HFFc6 (cell line): ENCODE measurements at places on chromosomes 13 and 19. TPM values are rescaled to one million over a fixed set of nuclear protein-coding genes. Genes with fewer than 3 reads are reported as not detected.

GRCh38 chr13:104111031-104111430 lies 1044.8 kb upstream of the SLC10A2 start:
- H3K27me3 ChIP-seq = no peaks in the 10 kb centered on the region
- no peaks in the 10 kb centered on the region for H3K4me1 ChIP-seq
- H3K36me3 ChIP-seq = no peaks in the 10 kb centered on the region
- no peak overlapping the region for H3K27ac ChIP-seq

DNA sequence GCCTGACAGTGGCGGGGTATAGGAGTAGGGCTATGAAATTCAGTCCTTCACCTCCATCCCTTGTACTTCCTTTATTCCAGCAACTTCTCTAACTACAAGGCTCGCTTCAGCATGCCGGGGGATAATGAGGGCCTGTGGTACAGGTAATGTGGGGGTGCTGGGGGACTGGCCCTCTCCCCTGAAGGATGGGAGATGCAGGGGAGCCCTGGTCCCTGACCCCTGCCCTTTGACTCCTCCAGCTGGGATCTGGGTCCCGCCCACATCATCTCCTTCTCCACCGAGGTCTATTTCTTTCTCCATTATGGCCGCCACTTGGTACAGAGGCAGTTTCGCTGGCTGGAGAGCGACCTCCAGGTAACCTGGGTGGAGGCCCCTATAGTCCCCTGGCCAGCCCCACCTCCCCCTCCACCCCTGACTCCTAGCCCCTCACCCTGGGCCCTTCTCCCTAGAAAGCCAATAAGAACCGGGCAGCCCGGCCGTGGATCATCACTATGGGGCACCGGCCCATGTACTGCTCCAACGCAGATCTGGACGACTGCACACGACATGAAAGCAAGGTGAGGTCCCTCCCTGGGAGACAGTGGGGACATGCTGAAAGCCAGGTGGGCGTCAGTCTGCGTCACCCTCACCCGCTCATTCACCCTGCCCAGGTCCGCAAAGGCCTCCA lies 16.5 kb downstream of the ACP7 start:
- no peak overlapping the region for H3K4me3 ChIP-seq
- H3K4me1 ChIP-seq = no peaks in the 10 kb centered on the region
- 0 out of 2 replicates have a peak, but pooled peaks cover 5% of the 10 kb centered on the region for H3K36me3 ChIP-seq

- peaks cover 29% of the 10 kb centered on the region for H3K27me3 ChIP-seq
- peaks cover 4% of the 10 kb centered on the region; the same call in 1 of the 2 replicates for H3K4me1 ChIP-seq
- no peak for DNase-seq
- no peak overlapping the region for H3K4me3 ChIP-seq
- no peak overlapping the region for H3K27ac ChIP-seq
Observed at GRCh38 chr19:16917401-16917800, 28.6 kb downstream of the F2RL3 start.

DNA sequence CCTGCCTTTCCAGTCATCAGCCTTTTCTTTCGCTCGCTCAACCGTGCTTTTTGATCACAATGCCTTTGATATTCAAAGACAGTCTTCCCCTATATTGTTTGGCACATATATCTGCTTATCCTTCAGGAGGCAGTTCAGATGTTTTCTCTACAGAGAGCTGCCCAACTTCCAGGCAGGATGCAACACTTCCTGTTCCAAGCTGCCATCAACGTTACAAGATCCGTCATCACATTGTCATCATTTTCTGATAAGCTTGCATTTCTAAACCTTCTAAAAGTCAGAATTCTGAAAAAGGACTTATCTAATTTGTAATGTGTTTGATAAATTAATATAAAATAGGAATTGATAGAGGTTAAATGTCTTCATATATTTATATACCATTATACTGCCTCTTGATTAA lies 574.2 kb downstream of the TBC1D4 start:
- no peaks in the 10 kb centered on the region for H3K4me1 ChIP-seq
- peaks cover 3% of the 10 kb centered on the region; the same call in 1 of the 2 replicates for H3K27me3 ChIP-seq
- no peak overlapping the region for H3K4me3 ChIP-seq
- DNase-seq = no peak
- no peak overlapping the region for H3K27ac ChIP-seq

GRCh38 chr13:72820156-72820897 lies 38.4 kb downstream of the PIBF1 start:
- H3K36me3 ChIP-seq = peaks cover 11% of the 10 kb centered on the region
- peaks cover 13% of the 10 kb centered on the region for H3K4me1 ChIP-seq

GRCh38 chr13:45826731-45827130 lies 24.8 kb downstream of the SIAH3 start:
- H3K36me3 ChIP-seq = no peaks in the 10 kb centered on the region
- no peak overlapping the region for H3K27ac ChIP-seq
- no peak for DNase-seq
- peaks cover 11% of the 10 kb centered on the region for H3K27me3 ChIP-seq
- H3K4me3 ChIP-seq = no peak overlapping the region

- H3K27ac ChIP-seq = no peak overlapping the region
- H3K36me3 ChIP-seq = no peaks in the 10 kb centered on the region
- H3K4me3 ChIP-seq = no peak overlapping the region
- DNase-seq = no peak
Observed at GRCh38 chr13:77511552-77511951, 24.0 kb upstream of the SCEL start.

Gene CGB3
- total RNA-seq = not detected in 3 replicates

DNA sequence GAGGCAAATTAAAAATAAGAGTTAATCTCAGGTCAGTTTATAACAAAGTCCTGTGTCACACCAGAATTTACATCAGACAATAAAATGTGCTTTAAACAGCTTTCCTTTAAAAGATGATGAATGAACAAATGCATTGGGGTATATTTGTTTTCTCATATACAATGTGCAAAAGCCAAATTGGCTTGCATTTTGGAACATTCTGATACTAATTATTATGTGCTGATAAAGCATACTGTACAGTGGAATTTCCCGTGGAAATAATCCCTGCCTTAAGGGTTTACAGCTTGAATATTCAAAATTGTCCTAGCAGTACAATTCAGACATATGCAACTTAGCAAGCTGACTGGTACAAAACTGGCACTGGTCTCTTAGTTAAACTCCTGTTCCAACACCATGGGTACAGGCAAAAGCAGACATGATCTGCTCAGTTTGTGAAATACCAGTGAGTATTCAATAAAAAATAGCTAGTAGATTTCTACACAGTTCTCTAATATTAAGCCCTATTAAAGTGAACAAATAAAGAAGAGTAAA lies 373.4 kb downstream of the SLITRK1 start:
- no peak overlapping the region for H3K27ac ChIP-seq
- no peaks in the 10 kb centered on the region for H3K27me3 ChIP-seq
- no peaks in the 10 kb centered on the region for H3K36me3 ChIP-seq
- peaks cover 2% of the 10 kb centered on the region for H3K4me1 ChIP-seq

Gene METTL21C
- total RNA-seq = not detected in 3 replicates

Gene ZNF628
- 8.7 to 11.9 TPM (median 9.0 TPM) in 3 replicates for total RNA-seq

Gene LIN7B
- 9.9 to 12.7 TPM (median 10.4 TPM) in 3 replicates for total RNA-seq

DNA sequence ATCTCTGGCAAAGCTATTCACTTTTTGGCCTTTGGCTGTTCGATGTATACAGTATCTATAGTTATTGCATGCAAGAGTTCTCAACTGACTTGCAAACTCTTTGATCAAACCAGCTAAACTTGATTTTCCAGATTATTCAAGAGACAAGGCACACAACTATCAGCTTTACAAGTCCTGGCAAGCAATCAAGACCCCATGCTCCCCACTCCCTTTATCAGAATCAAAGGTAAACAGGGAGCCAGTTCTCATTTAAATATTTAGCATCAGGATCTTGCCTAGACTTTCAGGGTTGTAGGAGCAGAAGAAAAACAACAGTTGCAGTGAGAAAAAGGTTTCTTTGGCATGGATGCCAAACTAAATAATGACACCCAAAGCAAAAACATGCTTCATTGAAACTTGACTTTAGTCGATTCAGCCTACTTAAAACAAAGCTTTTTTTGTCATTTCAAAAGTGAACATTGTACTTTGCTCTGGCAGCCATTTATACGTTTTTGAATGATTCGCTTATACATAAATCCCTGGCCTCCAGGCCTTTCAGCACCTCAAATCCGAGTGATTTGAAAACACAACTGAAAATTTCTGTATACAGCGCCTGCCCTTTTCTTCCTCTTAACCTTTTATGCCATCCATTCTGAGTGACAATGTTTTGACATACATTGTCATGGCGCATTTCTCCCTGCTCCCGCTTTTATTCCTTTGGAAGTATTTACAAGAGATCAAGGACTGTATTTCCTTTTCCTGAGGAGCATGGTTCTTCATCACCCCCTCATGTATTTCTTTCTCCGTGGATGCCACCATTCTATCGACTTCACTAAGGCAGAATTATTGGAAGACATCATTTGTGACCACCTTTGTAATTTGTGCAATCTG lies 340.8 kb downstream of the KLF5 start:
- H3K4me1 ChIP-seq = peaks cover 34% of the 10 kb centered on the region
- no peak overlapping the region for H3K4me3 ChIP-seq
- H3K27ac ChIP-seq = no peak overlapping the region
- no peak for DNase-seq
- peaks cover 1% of the 10 kb centered on the region; the same call in 1 of the 2 replicates for H3K27me3 ChIP-seq

DNA sequence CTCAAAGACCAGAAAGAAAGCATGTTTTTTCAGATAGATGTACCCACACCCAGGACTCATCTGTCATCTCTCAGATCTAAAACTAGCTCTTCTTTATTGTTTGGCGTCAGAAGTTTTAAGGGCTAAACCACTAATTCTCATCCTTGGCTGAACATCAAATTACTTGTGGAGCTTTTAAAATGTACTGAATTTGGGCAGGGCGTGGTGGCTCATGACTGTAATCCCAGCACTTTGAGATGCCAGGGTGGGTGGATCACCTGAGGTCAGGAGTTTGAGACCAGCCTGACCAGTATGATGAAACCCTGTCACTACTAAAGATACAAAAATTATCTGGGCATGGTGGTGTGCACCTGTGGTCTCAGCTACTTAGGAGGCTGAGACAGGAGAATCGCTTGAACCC lies 47.4 kb downstream of the RCBTB2 start:
- H3K4me1 ChIP-seq = peaks cover 8% of the 10 kb centered on the region; the same call in 1 of the 2 replicates
- DNase-seq = no peak
- H3K27me3 ChIP-seq = no peaks in the 10 kb centered on the region

GRCh38 chr13:56299650-56300049 lies 841.1 kb upstream of the PRR20A start:
- no peaks in the 10 kb centered on the region for H3K27me3 ChIP-seq
- H3K27ac ChIP-seq = no peak overlapping the region
- no peak for DNase-seq
- H3K4me1 ChIP-seq = no peaks in the 10 kb centered on the region

Gene GAS6
- total RNA-seq = 713 to 813 TPM (median 804 TPM) in 3 replicates

DNA sequence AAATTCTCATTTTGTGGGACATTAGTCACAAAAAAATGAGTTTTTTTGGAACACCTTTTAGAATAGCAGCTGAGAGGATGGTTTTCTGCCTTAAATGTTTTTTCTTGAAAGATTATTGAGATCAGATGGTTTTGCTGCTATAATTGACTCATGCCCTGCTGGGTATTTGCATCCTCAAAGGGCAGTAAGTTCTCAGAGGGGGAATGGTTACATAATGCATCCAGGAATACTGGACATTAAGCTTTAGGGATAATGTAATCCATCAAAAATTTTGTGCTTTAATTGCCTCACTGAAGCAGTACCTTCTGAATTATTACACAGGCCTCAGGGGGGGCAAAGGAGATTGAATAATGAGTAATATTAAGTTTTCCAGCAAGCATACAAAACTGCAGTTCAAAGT lies 866.3 kb upstream of the SPRY2 start:
- DNase-seq = no peak
- H3K27ac ChIP-seq = no peak overlapping the region
- H3K4me1 ChIP-seq = no peaks in the 10 kb centered on the region
- H3K36me3 ChIP-seq = no peaks in the 10 kb centered on the region
- H3K4me3 ChIP-seq = no peak overlapping the region
- no peaks in the 10 kb centered on the region for H3K27me3 ChIP-seq

- H3K27ac ChIP-seq = no peak overlapping the region
- H3K36me3 ChIP-seq = peaks cover 7% of the 10 kb centered on the region; the same call in 1 of the 2 replicates
- H3K4me1 ChIP-seq = peaks cover 1% of the 10 kb centered on the region; the same call in 1 of the 2 replicates
- DNase-seq = peak; percentile 58
- no peaks in the 10 kb centered on the region for H3K27me3 ChIP-seq
Observed at GRCh38 chr13:96020155-96020575, 33.0 kb downstream of the UGGT2 start.

Gene ZNF66
- total RNA-seq = 0.66 to 1.2 TPM (median 1.1 TPM) in 3 replicates

Gene TFPT
- total RNA-seq = 13.5 to 17.0 TPM (median 14.3 TPM) in 3 replicates

Gene TEX101
- not detected in 3 replicates for total RNA-seq

DNA sequence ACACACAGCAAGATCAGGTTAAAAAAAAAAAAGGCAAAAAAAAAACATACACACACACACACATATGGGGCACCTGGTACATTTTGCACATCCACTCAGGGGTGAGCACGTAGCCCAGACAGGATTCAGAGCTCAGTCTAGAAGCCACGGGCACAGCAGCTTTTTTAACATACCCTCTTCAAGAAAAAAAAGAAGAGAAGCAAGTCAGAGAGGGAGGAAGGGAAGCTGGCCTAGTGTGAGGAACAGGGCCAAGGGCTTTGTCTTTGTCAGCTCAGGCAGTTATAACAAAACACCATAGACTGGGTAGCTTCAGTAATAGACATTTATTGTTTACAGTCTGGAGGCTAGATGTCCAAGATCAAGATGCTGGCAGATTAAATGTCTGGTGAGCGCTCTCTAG lies 2.3 kb upstream of the TPM4 start:
- H3K27me3 ChIP-seq = peaks cover 16% of the 10 kb centered on the region
- H3K27ac ChIP-seq = peak overlapping the region; percentile 63
- DNase-seq = no peak
- peaks cover 19% of the 10 kb centered on the region for H3K36me3 ChIP-seq

- H3K27ac ChIP-seq = no peak overlapping the region
- H3K4me3 ChIP-seq = no peak overlapping the region
- no peaks in the 10 kb centered on the region for H3K36me3 ChIP-seq
- H3K27me3 ChIP-seq = peaks cover 8% of the 10 kb centered on the region
- DNase-seq = no peak
Observed at GRCh38 chr13:113146750-113147149, 11.7 kb upstream of the PROZ start.

Gene ICAM4
- total RNA-seq = 0.19 to 0.62 TPM in 2 of 3 replicates, not detected in the other

GRCh38 chr19:6790194-6791128 lies 18.0 kb downstream of the VAV1 start:
- H3K36me3 ChIP-seq = no peaks in the 10 kb centered on the region
- H3K4me1 ChIP-seq = no peaks in the 10 kb centered on the region
- no peak for DNase-seq
- no peak overlapping the region for H3K27ac ChIP-seq

- H3K4me3 ChIP-seq = no peak overlapping the region
- H3K27me3 ChIP-seq = peaks cover 7% of the 10 kb centered on the region; the same call in 1 of the 2 replicates
- DNase-seq = no peak
- H3K4me1 ChIP-seq = peaks cover 20% of the 10 kb centered on the region
- no peaks in the 10 kb centered on the region; the same call in 1 of the 2 replicates for H3K36me3 ChIP-seq
Observed at GRCh38 chr19:51392701-51393100, 2.3 kb upstream of the C19orf84 start.

DNA sequence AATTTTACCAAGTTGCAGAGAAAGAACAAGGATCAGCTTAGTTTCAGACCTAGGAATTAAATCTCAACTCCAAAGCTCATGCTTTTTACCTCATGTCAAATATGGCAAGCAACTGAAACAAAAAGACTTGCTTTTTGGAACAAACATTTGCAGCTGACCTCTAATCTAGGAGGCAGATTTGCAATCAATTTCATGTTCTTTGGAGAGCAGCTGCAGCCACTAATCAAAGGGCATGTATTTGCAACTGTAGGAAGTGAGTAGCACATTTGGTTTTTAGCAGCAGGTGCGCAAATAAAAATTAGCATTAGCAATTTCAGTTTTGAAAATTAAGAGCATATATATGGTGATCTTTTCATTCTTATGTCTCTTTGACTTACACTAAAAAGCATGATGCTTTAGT lies 459.3 kb upstream of the SLC10A2 start:
- H3K27ac ChIP-seq = no peak overlapping the region
- no peak overlapping the region for H3K4me3 ChIP-seq
- no peak for DNase-seq
- H3K36me3 ChIP-seq = no peaks in the 10 kb centered on the region
- H3K27me3 ChIP-seq = no peaks in the 10 kb centered on the region
